ENCODE measurements at places on chromosomes 4 and X.

GRCh38 chrX:72313707-72314641 lies 8.3 kb upstream of the CITED1 start:
- no peak for DNase-seq

- no peak for DNase-seq
Measured at GRCh38 chrX:136768469-136769084, 12.2 kb downstream of the ARHGEF6 start.

DNA sequence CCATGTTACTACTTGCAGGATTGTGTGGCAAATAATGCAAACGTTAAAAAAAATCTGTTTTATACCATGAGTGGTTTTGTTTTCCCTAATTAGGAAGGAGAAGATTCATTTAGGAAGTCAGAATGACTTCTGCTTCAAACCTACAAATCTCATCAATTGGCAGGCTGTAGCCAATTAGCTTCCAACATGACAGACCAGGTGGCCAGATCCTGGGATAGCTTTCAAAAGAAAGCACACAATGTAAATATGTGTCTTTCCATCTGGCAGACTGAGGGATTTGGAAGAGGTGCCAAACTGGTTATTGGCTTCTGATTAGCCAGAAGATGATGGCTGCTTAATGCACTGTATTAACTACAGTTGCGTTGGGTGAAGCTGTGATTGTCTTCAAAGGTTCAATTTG lies 432.8 kb downstream of the ANKRD50 start:
- DNase-seq: no peak

- no peak for DNase-seq
Measured at GRCh38 chr4:132530861-132531260, 618.2 kb upstream of the PCDH10 start.

DNA sequence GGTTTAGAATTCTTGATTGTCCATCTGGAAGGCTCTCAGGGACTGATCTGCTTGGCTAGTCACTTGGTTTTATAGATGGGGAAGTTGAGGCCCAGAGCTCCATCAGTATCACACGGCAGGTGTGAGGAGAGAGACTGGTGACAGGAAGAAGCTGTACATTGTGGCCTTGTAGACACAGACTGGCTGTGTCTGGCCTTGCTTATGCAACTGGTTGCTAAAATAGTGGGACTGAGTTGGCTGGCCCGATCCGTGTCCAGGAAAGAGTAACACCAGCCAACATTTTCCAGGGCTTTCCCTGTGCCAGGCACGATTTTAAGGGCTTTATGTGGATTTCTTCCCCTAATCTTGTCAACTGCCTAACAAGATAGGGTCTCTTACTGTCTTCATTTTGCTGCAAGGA lies 2.8 kb downstream of the TBC1D14 start:
- no peak for DNase-seq

DNA sequence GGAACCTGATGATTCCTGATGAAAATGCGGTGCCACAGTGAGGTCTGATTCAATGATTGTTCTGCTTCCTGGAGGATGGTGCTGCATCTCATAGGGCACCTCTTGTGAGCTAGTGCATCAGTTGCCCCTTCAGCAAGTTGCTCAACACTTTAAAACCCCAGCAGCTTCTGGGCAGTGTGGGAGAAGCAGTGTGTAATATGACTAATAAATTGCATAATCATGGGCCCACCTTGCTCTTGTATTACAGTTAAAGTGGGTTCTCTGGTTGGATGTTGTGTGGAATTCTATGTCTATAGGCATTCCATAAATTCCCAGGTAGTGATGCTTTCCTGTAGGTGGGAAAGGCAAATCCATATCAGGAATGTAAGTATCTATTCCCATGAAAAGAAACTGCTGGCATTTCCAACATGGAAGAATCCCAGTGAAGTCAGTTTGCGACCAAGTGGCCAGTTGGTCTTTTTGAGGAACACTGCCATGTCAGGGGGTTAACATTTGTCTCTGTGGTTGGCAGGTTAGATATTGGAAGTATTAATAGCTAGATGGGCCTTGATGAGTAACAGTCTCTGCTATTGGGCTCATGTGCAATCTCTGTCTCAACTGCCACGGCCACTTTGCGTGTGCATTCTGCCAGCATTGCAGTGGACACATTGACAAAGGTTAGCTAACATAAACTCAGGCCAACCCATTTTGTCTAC lies 121.1 kb upstream of the OTUD4 start:
- no peak for DNase-seq

- peak; percentile 96 for DNase-seq
Measured at GRCh38 chrX:123732670-123733363, at the start of gene THOC2. TSS of gene THOC2 (minus strand) at chrX:123733052. CDS start at chrX:123733022, 30 bp downstream.

GRCh38 chr4:95181243-95181995 lies 367.4 kb downstream of the UNC5C start:
- peak; percentile 25 for DNase-seq

DNA sequence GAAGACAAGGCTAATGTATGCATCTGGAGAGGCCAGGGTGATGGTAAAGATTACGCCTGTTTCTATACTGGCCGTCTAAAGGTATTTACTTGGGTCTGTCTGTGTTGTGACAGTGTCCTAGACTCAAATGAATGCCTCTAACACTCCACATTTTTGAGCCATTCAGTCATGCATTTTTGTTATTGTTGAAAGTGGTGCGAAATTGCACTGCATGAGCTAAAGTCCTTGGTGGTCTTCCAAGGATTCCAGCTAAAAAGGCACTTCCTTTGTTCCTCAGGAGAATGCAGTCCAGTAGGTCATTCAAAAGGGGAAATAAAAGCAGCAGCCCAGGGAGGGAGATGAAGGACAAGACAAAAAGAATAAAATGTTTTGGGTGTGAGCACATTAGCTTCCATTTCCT lies 3.0 kb downstream of the GPC4 start:
- DNase-seq: no peak

- DNase-seq: no peak
Measured at GRCh38 chrX:72057849-72058248, 73.9 kb downstream of the RTL5 start.

DNA sequence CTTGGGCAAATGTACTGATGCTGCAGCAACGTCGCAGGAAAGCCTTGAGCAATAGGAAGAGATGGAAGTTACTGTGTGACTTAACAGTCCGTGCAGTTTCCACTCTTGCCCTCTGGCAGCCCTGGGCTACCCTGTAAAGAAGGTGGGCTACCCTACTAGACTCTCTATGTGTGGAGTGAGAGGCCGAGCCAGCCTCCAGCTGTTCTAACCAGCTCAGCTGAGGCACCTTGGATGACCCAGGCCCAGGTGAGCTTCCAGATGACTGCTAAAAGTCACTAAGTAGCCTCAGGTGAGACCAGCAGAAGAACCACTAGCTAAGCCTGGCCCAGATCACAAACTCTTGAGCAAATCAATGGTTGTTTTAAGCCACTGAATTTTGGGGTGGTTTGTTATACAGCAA lies 34.9 kb upstream of the PPP2R2C start:
- DNase-seq: no peak

DNA sequence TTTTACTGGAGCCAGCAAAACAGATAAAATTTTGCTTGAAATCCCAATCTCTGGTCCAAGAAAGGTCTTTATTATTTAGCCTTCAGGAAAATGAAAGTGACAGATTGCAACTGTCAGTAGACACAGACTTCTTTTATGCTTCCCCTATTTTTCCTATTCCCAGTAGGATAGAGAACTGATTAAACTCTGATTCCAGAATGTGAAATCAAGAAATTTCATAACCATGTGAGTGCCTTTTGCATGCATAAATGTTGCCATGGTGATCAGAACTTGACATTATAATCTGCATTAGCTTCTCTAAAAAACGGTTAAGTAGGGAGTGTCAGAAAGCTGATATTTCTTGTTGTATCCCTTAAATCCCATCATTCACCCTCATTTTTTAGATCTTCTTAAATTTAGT lies 255.2 kb upstream of the GABRA2 start:
- DNase-seq: no peak

Measured in NCI-H2227 treated with DMSO at 0.1 percent for 48 hours (cell line).